Heart left ventricle (tissue), 16 donors: ENCODE measurements at places on chromosomes 2 and 18. TPM values are rescaled to one million over a fixed set of nuclear protein-coding genes. Genes with fewer than 3 reads are reported as not detected.

The TNFRSF11A gene
- 1.6 TPM for total RNA-seq

DNA sequence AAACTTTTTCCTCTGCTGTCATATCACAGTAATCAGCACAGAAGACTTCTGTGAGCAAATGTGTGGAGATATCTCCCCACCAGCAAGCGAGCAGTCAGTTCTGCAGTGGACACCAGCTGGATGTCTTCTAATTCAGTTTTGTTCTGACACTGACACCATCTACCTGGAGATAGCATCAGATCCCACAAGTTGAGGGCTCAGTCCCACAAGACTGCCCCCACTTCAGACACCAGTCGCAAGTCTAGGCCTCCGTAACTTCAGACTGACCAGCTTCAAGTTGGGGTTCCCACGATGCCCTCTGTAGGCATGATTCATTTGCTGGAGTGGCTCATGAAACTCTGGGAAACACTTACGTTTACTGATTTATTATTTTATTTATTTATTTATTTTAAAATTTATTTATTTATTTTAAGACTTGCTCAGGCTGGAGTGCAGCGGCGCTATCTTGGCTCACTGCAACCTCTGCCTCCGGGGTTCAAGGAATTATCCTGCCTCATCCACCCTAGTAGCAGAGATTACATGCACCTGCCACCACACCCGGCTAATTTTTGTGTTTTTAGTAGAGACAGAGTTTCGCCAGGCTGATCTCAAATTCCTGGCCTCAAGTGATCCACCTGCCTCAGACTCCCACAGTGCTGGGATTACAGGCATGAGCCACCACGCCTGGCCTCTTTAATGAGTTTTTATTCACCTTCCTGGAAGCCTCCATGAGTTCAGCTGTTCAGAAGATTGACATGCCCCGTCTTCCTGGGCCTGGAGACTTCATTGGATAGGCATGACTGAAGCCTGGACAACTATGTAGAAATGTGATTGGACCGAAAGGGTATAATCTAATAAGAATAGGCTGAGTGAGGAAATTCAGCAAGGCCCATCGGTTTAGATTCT, 55.7 kb downstream of the PAPOLG start:
- DNase-seq = no peak
- no peak overlapping the region for H3K27ac ChIP-seq
- no peak overlapping the region for H3K4me3 ChIP-seq
- H3K27me3 ChIP-seq = no peaks in the 10 kb centered on the region
- peaks cover 6% of the 10 kb centered on the region for H3K4me1 ChIP-seq

DNA sequence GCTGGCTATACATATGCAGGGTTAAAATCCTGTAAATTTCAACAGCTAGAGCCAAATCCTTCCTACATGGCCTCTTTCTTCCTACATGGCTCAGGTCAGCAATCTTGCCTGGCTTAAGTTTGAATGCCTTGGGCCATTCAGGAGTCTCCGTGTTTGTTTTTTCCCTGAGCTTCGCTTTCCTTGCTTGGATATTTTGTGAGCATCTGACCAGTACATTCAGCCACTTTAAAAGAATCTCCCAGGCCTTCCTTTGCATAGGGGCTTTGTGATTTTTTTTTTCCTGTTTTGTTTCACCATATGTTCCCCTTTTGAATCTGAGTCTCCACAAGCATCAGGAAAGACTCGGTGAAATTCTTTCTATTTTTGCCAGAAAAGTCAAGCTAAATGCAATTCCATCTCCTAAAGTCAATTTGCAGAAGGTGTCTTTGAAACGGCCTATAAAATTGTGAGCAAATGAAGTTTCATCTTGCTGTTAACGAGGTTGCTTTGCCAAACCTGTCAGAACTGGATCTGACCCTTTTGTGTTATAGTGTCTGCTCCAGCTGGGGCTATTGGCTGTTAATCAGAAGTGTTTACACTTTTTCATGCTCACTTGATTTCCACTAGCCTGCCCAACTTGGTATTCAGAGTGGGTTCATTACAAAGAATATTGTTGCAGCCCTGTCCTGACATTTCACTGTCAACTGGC, 256.9 kb downstream of the DCC start:
- H3K4me1 ChIP-seq = no peaks in the 10 kb centered on the region
- DNase-seq = no peak
- no peak overlapping the region for H3K4me3 ChIP-seq
- no peaks in the 10 kb centered on the region for H3K36me3 ChIP-seq
- no peak overlapping the region for H3K27ac ChIP-seq
- no peaks in the 10 kb centered on the region for H3K27me3 ChIP-seq

GRCh38 chr2:217790195-217790594, 212.6 kb downstream of the TNS1 start:
- DNase-seq = no peak
- no peaks in the 10 kb centered on the region for H3K36me3 ChIP-seq
- peak overlapping the region; percentile 21 for H3K4me3 ChIP-seq
